T-helper 2 cell treated with Interferon-gamma antibody and Interleukin-4, amounts not matched to agents 5 μg/mL and 100 μg/mL, for 36 hours (primary cell): ENCODE measurements at places on chromosomes 11 and 22.
A peak's percentile ranks its signal among the peaks of the same experiment; 100 is the strongest.

- peak; percentile 49 for DNase-seq
These were observed 12.4 kb upstream of the DSCAML1 start for GRCh38 chr11:117809236-117810055.

DNA sequence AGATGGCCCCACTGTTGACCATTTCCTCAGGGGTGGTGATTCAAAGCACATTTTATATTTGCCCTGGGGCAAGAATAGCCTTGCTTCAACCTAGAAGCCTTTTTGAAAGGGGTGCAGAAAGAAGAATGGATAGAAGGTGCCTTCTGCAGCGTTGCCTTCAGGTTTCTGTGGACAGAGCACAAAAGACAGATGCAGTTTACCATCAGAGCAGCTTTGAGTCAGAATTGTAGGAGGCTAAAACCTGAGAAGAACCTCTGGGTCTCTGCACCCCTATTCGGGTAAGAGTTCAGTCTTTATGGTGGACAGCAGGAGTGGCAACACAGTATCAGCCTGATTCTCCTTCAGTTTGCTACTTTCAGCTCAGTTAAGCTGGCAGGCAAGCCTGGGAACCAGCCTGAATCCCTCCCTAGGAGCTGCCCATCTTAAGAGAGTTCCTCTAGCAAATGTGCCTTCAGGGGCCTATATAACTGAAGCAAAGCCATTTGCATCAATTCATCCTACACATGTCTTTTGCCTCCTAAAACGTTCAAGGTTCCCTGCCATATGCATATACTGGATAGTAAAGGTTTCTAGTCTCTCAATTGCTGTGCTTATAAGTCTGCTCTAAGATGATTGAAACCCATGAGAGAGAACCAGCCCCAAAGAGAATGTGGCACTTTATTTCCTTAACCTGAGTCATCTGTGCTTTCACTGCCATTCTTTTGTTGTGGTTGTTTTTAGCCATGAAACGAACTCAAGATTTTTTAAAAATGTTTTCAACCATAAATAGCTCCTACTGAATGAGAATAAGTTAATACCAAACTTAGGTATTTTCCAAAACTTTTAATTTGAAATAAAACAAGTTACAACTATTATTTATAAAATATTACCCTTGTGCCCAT, 123.0 kb downstream of the TRIM44 start:
- no peak for DNase-seq

DNA sequence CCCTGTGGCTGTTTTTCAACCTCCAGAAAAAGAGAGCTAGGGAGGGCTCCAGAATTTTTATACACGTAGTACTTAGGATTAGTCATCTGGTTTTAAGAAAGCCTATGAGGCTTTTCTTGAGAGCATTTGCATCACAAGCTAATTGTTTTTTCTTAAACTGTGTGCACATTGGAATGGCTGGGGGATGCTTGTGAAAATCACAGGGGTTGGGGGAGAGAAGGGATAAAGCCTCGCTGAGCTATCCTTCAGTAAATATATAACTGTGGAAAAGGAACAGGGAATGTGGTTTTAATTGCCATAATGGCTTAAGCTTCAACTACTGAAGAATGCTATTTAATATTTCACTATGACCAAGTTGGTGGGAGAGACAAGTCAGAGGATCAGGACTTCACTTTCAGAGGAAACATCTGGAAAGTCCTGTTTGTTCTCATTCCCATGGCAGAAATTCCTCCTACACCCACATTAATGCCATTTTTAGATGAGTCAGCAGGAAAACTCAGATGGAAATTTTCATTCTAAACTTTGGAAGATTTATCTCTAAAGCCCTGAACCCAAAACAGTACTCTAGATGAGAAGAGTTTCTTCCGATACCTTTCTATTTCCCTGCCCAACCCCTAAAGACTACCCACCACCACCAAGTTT, 591.3 kb downstream of the LRRC4C start:
- DNase-seq = no peak

GRCh38 chr11:12220305-12220704, 109.9 kb downstream of the MICAL2 start:
- DNase-seq = no peak

DNA sequence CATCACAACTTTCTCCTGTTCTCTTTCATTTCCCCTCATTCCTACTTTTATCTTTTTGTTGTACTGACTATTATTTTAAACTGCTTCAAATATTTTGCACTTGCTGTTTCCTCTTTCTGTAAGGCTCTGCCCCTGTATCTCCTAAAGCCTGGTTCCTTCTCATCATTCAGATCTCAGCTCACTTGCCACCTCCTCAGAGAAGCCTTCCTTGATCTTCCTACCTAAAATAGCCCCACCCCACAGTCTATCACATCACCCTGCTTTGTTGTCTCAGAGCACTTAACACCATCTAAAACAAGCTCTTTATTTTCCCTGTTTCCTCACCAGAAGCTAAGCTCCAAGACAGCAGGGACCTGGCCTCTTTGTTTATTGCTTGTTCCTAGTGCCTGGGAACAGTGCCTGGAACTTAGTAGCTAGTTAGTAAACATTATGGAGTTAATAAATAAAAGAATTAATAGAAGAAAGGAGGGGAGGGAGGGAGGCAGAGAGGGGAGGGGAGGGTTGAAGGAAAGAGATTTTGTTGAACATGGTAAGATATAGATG, 2.5 kb upstream of the STK33 start:
- no peak for DNase-seq

DNA sequence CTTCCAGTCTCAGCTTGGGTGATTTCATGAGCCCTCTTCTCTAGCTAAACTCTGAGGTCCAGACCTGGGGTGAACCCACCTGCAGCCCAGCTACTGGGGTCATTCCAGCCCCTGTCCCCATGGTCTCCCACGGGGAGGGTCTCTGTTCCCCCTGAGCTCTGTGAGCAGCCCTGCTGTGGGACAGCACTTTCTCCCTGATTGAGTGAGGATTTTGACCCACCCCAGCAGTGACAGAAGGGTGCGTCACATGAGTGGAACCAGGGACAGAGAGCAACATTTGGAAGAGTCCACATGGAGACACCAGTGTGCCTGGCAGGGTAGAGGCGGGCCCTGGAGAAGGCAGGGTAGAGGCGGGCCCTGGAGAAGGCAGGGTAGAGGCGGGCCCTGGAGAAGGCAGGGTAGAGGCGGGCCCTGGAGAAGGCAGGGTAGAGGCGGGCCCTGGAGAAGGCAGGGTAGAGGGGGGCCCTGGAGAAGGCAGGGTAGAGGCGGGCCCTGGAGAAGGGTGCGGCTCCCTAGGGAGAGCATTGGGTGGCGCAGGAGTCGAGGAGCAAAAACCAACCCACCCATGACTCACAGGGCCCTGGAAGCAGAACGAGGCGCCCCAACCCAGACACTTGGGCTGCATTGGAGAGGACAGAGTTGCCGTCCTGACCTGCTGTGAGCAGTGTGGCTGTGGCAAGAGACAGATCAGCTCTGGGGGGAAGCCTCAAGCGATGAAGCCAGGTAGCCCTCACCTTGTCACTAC, 227.7 kb upstream of the B3GAT1 start:
- no peak for DNase-seq

DNA sequence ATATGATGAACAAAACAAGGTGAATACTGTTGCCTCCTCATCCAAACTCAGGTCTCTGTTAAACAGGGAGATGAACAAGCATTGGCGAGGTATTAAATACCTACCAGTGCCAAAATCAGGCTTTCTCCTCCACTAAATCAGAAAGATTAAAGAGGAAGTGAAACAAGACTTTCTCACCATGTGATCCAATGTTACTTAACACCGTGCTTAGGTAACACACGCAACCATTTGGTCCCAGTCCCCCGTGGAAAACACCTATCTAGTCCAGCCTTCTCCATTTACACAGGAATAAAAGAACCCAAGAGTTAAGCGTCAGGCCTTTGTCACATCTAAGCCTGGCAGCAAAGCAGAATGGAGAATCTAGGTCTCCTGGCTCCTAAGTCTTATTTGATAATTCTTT, 34.5 kb downstream of the TENM4 start:
- DNase-seq = no peak
